ENCODE measurements at places on chromosomes 1 and 21. TPM values are rescaled to one million over a fixed set of nuclear protein-coding genes. Genes with fewer than 3 reads are reported as not detected.

- no peak for DNase-seq
Observed at GRCh38 chr1:35220976-35221375, 28.0 kb upstream of the SFPQ start.

GRCh38 chr1:44547837-44548236 lies 126.4 kb downstream of the TMEM53 start:
- DNase-seq = no peak

DNA sequence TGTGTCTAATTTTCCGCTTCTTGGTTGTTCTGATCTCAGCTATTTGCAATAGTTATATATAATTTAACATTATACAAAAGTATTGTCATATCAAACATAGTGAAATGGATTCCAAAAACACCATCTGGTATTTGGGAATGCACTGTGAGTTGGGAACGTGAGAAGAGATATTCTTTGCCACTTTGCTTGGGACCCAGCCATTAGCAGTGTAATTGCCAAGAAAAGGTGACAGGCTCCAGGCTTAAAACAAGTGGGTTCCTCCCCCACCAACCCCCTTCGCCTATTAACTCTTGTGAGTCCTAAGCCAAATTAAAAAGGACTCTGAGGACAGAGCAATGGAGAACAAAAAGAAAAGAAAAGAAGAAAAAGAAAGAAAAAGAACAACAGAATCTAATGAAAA lies 186.7 kb upstream of the NFIA start:
- no peak for DNase-seq

DNA sequence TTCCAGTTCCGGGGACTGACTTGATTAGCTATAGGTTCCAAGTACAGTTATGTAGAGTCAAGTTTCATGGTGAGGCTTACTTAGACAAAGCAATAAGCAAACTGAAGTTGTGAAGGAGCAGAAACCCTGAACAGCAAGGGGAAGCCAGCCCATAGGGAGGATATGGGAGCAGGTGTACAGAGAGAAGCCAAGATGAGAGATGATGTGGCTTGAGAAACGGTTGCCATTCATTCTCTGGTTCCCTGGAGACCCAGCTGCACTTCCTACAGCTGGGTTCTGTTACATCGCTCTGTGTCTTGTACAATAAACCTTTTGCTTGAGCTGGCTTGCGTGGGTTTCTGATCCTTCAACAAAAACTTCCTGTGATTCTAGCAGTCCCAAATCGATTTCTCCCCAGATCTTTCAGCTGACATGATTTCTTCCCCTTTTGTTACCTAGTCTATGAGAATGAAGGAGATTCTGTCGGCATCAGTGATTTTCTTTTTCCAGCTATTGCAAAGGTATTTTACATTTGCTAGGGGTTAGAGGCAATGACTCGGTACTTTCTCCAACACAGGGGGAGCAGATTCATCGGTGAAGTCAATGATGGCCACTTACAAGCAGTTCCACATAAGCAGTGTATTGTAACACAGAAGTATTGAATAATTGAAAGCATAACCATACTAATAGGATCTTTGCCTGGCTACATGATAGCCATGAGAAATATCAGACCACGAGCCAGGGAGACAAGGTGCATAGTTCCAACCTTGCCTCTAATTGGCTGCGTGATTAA lies 67.3 kb downstream of the URB2 start:
- no peak for DNase-seq

DNA sequence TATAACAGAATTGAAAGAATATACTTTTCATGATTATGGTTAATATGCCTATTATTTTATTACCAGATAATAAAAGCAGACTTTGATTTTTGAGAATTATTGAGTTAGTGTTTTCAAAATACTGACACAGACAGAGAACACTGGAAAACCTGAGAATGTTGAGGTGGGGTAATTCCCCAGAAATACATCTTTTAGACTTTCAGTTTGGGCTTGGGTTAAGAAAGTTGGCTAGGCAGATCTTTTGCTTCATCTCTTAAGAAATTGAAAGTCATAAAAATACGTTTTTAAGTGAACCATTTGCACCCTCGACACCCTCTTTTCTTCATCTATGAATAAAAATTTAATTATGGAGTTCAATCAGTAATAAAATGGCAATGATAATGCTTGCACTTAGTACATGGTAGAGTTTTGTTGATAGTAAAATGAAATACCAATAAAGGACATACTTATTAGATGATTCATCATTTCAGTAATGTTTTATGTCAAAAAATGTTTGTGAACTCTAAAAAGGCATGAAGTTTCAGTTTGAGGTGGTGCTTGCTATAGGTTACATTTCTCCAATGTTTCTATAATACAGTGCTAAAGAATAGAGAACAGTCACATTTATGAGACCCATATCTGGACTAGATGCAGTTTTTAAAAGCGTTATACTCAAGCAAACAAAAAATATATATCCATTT lies 1.9 kb upstream of the SAMSN1 start:
- no peak for DNase-seq

- DNase-seq = no peak
Observed at GRCh38 chr21:29786496-29787360, 153.1 kb downstream of the GRIK1 start.

DNA sequence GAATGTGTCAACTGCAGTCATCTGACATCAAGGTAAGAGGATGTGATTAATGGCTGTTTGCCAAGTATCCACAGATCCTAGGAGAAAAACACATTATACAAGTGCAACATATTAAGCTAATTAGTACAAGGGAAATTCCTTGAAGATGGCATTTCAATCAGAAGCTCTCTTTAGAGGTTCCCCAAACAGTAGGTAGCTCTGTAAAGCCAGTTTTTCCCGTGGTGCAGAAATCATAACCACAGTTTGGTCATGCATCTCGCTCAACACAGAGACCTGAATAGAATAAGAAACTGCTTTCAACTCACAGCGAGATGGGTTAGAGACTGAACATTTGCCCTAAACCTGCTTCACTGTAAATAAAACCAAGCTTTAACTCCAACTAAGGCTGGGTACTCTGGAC lies 230.5 kb upstream of the CAMK1G start:
- no peak for DNase-seq

GRCh38 chr1:183159960-183160359 lies 26.1 kb upstream of the LAMC2 start:
- no peak for DNase-seq

DNA sequence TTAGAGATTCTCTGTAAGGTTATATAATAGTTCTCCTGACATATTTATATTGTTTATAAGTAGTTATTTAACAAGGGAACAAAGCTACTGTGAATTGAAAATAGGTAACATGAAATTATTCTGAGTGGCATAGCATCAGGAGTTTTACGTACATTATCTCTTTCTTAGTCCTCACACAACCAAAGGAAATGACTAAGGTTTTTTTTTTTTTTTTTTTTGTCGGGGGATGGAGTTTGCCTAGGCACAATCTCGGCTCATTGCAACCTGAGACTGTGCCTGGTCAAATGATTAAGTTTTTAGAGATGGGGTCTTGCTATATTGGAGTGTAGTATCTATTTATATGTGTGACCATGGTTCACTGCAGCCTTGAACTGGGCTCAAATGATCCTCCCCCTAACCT lies 24.9 kb downstream of the TMED5 start:
- DNase-seq = no peak

GRCh38 chr1:167467126-167467710 lies 51.1 kb downstream of the CD247 start:
- no peak for DNase-seq

DNA sequence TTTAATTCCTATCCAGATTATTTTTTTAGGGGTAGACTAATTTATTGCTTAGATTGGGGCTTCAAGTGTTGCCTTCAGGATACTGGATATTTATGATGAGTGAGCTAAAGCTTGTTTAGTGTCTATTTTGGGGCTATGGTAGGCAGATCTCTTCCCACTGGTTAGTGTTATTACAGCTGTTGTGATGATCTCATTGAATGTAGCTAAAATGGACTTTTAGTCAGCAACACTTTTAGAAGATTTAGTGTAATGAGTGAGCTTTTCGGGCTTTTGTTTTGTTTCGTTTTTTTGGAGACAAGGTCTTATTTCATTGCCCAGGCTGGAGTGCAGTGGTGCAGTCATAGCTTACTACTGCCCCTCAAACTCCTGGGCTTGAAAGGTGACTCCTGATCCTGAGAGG lies 14.2 kb downstream of the THRAP3 start:
- peak; percentile 48 for DNase-seq

- no peak for DNase-seq
Observed at GRCh38 chr1:84615790-84616189, 41.5 kb upstream of the CTBS start.

DNA sequence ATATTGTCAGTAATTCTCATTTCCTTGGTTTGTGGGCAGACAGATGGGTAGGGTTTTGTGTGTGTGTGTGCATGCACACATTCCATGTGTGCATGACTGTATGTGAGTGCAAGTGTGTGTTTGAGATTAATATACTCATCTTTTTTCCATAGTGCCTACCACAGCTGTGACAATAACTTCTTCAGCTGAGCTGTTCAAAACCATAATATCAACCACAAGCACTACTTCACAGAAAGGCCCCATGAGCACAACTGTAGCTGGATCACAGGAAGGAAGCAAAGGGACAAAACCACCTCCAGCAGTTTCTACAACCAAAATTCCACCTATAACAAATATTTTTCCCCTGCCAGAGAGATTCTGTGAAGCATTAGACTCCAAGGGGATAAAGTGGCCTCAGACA lies 149.3 kb downstream of the ADGRL2 start:
- no peak for DNase-seq

GRCh38 chr21:15140321-15141019 lies 75.7 kb upstream of the NRIP1 start:
- DNase-seq = no peak

DNA sequence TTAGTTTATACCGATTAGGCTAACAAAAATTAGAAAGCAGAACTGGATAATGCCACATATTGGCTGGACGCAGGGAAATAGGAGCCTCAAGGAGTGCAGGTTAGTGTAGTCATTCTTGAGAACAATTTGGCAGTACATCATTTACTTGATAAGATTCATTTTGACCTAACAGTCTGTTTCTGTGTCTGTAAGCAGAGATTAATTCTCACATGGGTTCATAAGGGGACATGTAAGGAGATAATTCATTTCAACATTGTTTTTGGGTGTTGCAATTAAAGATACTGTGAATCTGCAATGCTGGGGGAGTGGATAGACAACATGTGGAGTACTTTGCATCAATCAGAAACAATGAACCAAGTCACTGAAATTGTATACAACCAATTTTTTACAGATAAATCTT lies 32.0 kb downstream of the AGO3 start:
- DNase-seq = peak; percentile 11

DNA sequence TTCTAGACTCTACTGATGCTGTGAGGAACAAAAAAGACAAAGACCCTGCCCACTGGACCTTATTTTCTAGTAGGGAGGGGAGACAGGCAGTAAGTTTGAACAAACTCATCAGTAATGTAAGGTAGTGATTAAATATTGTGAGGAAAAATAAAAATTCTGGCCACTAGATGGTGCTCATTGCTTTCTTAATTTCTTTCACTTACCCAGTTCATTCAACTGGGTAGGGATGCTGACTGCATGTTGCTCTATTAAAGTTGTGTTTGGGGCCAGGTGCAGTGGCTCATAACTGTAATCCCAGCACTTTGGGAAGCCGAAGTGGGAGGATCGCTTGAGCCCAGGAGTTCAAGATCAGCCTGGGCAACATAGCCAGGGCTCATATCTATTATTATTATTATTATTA lies 6.3 kb upstream of the KYAT3 start:
- DNase-seq = peak; percentile 78

DNA sequence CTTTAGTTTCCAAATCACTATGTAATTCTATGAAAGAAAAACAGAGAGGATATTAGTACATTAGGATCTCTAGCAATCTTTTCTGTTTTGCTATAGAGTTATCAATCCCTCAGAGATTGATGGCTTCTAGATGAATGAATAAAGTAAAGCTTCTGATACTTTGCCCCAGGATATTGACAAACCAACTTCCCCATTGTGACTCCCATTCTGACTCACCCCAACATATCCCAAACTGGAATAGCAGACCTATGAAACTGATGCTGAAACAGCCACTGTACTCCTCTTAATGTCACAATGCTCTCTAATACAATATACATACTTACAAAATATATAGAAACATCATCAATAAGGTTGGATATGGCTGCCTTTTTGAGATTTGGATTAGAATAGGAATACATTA lies 442.1 kb upstream of the NR5A2 start:
- no peak for DNase-seq

DNA sequence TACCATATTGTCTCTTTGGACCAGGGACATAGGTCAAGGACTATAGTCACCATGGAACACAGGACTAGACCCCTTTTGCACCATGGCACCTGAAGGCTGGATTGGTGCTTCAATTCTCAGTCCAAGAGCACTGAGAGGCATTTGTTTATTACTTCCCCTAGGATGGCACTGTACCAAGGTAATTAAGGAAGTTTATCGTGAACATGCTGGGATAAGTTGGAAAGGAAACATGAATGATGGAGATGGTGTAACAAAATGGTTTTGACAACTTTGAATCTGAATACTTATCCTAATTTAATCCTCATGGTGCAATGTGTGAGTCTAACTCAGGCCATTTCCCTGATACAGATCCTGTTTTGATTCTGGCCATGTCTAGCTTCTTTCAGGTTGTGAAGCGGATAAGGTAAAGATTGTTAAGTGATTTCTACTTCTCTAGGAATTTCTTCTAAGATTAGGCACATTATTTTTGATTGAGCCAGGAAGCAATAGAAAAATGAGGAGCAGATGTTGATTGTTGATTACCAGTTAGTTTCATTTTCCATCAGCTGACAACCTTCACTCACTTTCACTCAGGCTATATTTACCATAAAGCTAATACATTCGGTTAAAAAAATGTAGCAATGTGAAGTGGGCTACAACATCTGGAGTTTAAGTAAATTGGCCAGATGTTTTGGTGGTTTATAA lies 37.3 kb upstream of the SIPA1L2 start:
- no peak for DNase-seq

GRCh38 chr1:160046494-160047110 lies 14.8 kb upstream of the PIGM start:
- DNase-seq = peak; percentile 51

GRCh38 chr1:32953495-32953894 lies 11.1 kb downstream of the RNF19B start:
- DNase-seq = peak; percentile 70

DNA sequence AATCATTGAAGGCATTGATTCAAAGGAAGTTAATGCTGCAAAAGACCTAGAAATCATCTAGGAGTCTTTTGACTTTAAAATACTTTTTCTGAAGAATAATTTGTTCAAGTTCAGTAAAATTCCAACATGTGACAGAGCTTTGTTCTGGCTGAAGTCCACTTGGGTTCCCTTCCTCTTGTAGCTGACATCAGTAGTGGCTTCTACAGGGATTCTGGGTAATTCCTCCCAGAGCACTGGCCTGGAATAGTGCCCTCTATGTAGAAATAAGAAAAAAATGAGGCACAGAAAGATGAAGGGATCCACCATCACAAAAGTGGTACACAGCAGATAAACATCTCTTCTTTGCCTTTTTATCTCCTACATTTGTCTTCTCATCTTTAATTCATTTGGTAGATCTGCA lies 548.1 kb downstream of the LTN1 start:
- DNase-seq = no peak

GRCh38 chr1:160646711-160647328 lies at the start of gene SLAMF1:
Gene SLAMF1 (minus strand): TSS chr1:160647044. CDS start chr1:160646945, 99 bp downstream.
- DNase-seq = no peak

Gene VHLL
- 0.32 TPM for total RNA-seq

Gene DTL
- 13.2 TPM for total RNA-seq

Gene ZNF683
- total RNA-seq = not detected

Gene MCOLN3
- 0.97 TPM for total RNA-seq

Gene SLC27A3
- total RNA-seq = 6.9 TPM

Gene C4BPA
- total RNA-seq = not detected

Gene BCL2L15
- total RNA-seq = 0.32 TPM

Gene CDC42BPA
- total RNA-seq = 113 TPM

Gene FALEC
- 1.3 TPM for total RNA-seq

Gene OSCP1
- 6.0 TPM for total RNA-seq

Gene PITHD1
- 25.4 TPM for total RNA-seq

Gene C1orf146
- total RNA-seq = not detected

Gene OLFML2B
- 5.2 TPM for total RNA-seq

Gene FTCD
- total RNA-seq = 0.43 TPM
